ENCODE measurements at places on chromosomes 6 and 20.
A peak's percentile ranks its signal among the peaks of the same experiment; 100 is the strongest.

- no peak for DNase-seq
Observed at GRCh38 chr20:51480507-51481270, 61.8 kb downstream of the NFATC2 start.

- DNase-seq = no peak
Observed at GRCh38 chr20:43309266-43309665, 119.6 kb upstream of the PTPRT start.

GRCh38 chr6:127069659-127070279 is 48.7 kb upstream of the RSPO3 start:
- no peak for DNase-seq

GRCh38 chr6:29295623-29296022 is 5.9 kb upstream of the OR14J1 start:
- DNase-seq = no peak

GRCh38 chr6:81565071-81565470 is 187.4 kb downstream of the TENT5A start:
- DNase-seq = no peak

DNA sequence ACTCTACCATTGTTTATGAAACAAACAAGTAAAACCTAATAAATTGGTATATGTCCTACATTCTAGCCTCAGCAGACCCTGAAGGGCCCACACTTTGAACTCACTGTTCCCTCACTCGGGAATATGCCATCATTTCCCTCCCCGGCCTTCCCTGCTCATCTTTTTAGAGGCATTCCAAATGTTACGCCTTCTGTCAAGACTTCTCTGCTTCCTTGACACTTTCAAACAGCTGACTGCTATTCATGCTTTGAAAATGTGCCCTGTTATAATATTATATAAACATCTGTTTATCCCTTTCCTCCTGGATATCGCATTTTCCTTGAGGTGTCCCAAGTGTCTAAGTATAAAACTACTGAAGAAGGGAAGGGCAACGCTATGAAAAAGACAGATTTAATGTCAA is 249.5 kb upstream of the THEMIS start:
- no peak for DNase-seq

GRCh38 chr20:25055711-25056495 is 2.0 kb downstream of the ACSS1 start:
- no peak for DNase-seq

DNA sequence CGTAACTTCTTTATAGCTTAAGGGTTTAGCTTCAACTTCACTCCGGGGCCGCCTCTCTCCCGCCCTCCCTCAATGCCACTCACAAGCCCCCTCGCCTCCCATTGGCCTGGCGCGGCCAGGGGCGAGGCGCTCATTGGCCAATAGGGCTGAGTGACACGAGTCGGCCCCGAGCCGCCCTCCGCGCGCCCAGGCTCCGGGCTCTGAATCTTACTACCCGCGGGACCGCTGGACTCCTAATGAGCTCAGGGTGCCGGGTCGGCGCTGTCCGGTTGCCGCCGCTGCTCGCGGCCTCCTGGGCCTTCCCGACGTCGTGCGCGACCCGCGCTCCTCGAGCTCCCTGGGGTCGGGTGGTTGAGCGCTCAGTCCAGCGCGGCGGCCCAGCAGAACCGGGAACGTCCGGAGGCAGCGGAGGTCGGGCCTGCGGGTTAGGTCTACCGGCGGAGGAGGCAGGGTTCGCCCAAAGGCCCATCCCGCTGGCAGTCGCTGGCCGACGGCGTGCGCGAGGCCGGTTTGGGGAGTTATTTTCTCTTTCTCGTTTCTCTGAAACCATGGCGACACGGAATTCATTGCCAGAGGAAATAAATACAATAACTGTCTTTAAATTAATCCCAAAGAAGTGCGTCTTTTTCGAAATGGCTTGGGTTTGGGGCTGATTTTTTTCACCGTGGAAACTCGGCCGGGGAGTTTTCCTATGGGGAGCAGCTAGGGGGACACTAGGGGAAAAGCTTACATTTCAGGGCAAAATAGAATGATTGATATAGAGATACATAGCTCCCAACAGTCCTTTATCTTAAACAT is at the start of gene SIM1:
SIM1 (minus strand) TSS at position 19 of the 798 bp plus-strand sequence. CDS start 1,453 bp downstream, outside the sequence.
- DNase-seq = peak; percentile 41

DNA sequence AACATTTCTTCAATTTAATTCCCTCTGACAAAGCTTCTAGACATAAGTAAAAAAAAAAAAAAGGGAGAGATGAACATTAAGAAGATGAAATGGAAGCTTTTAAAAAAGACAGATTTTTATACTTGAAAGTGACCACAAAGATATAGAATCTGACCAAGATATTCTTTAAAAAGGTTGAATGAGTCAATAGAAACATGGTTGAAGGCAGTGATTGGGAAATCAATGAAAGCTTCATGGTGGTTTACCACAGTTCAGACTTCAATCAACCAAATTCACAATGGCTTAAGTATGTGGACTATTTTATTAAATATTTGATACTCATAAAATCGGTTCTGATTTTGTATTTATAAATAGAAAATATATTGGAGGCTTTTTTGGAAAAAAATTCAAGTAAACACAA is 248.4 kb upstream of the HSF2 start:
- DNase-seq = no peak

DNA sequence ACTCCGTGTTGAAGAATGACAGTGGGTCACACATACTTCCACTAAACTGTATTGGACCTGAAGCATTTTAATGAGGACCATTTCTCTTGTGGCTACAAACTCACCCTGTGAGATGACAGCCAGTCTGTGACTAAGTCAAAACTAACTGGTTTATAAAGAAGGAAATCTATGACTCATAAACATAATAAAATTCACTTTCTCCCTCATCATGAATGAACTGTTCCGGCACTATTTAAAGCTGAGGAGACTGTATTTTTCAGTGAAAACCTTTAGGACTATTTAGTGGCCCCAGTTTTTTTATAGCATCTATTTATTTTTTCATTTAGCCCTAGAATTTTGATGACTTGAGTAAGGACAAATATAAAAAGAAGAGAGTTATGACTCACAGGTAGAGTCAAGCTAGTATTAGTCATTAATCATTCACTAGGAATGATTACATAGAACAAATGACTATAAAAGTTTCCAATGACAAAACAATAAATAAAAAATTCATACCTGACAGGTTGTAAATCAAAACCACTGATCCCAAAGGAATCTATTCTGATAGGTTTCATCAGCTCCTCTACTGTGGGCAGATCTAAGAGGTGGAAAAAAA is 34.2 kb downstream of the CEP162 start:
- DNase-seq = no peak

GRCh38 chr6:84560436-84561390 is 203.7 kb downstream of the TBX18 start:
- DNase-seq = no peak

DNA sequence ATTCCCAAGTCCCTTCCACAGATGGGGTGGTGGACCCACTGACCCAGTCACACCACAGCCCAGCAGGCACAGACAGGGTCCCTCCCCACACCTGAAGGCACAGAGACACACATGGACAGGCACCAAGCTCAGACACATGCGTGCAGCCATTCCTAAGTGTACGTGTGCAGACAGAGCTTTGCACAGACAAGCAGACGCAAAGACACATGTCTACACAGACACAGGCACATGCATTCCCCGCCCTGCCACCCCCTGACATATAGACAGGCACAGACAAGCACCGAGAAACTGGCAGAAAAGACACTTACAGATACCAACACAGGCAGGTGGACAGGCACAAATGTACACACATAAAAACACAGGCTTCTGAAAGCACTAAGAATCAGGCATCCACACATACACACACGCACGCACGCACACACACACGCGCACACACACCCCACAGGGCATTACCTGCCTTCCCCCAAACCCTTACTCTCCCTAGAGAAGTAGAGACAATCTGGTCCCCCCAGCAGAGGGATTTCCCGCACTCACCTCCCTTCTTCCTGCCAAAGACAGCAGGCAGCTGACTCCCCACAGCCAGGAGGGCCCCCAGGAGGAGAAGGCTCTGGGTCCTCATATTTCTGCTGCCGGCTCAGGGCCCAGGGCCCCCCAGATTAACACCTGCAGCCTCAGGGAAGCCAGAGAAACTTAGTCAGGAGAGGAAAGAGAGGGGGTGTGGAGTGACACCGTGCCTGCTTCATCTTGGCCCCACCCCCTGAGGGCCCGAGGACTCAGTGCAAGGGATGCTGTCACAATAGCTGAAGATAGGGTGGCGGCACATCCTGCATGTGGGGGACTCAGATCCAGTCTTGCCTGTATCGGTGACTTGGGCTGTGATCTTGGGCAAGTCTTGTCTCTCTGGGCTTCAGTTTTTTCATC is at the start of gene WFDC5:
WFDC5 (minus strand) TSS at position 710 of the 921 bp plus-strand sequence; CDS start at position 619, 91 bp downstream.
- no peak for DNase-seq

- DNase-seq = no peak
Observed at GRCh38 chr20:61891916-61892649, 173.6 kb downstream of the TAF4 start.

- DNase-seq = no peak
Observed at GRCh38 chr20:41526327-41526726, 91.8 kb downstream of the CHD6 start.

DNA sequence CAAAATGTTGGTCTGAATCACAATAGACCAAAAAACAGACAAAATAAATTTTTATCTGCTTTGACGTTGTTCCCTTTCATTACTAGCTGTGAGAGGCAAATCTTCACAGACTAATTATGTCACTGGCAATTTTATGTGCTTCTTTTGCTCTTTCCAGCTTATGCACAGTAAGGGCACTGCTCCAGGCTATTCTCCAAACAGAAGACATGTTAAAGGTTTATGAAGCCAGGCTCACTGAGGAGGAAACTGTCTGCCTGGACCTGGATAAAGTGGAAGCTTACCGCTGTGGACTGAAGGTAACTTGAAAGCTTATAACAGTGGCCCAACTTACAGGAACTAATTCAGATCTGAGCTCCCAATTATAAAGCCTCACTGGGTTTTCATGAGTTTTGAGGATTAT is 15.5 kb upstream of the SNRNP48 start:
- DNase-seq = no peak

DNA sequence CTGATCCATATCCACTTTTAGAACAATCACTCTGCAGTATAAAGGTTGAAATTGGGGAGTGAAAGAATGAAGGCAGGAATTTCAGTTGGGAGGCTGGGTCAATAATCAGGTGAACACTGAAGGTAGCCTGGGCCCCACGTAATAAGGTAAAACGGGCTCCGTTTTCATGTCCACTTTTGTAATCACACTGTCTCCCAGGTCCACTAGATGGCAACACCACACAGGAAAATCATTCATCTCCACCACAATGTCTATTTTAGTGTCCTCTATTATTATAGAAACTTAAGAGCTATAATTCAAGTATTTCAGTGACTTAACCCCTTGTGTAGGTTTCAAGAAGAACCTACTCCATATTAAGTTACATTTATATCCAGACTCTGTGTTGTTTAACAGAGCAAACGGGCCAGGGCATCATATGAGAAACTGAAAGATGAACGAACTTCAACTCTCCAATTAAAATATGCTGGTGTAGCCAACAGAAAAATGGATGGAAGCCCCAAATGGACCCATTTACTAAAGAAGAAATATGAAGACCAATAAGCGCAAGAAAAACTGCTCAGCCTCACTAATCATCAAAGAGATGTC is 45.9 kb upstream of the MC3R start:
- DNase-seq = no peak

GRCh38 chr6:75830959-75831885 is 82.2 kb downstream of the MYO6 start:
- no peak for DNase-seq

- no peak for DNase-seq
Observed at GRCh38 chr20:61874421-61875068, 191.1 kb downstream of the TAF4 start.

- DNase-seq = no peak
Observed at GRCh38 chr6:148109732-148110131, 232.9 kb upstream of the SASH1 start.

DNA sequence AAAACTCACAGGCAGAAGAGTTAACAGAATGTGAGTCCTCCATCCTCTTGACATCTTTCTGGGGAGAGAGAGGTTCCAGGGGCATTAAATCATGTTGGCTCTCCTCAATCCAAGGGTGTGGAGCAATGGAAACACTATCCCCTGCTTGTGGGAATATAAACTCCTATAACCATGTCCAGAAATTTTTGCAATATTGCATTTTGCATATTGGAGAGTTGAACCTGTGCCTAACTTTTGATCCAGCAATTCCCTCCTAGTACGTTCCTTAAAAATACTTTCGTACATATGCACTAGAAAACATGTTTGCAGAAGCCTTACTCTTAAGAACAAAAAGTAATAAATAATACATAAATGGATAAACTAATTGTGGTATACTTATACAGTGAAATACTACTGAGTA is 56.3 kb upstream of the FAM184A start:
- DNase-seq = no peak

- DNase-seq = no peak
Observed at GRCh38 chr6:150800674-150801314, 64.7 kb upstream of the MTHFD1L start.

GRCh38 chr20:38937000-38937399 is 10.8 kb downstream of the FAM83D start:
- DNase-seq = no peak

- DNase-seq = no peak
Observed at GRCh38 chr20:37205794-37206193, 26.4 kb upstream of the MROH8 start.

DNA sequence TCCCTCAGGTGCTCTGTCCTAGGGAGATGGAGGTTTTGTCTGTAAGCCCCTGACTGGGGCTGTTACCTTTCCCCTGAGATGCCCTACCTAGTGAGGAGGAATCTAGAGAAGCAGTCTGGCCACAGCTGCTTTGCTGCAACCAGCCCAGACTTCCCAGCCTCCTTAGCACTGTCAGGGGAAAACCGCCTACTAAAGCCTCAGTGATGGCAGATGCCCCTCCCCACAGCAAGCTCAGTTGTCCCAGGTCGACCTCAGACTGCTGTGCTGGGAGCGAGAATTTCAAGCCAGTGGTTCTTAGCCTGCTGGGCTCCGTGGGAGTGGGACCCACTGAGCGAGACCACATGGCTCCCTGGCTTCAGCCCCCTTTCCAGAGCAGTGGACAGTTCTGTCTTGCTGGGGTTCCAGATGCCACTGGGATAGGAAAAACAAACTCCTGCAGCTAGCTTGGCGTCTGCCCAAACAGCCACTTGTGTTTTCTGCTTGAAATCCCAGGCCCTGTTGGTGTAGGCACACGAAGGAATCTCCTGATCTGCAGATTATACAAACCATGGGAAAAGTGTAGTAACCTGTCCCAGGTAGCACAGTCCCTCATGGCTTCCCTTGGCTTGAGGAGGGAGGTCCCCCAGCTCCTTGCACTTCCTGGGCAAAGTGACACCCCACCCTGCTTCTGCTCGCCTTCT is 146.4 kb upstream of the PROKR2 start:
- peak; percentile 48 for DNase-seq

GRCh38 chr6:37695273-37695672 is 2.4 kb downstream of the MDGA1 start:
- DNase-seq = no peak

- DNase-seq = no peak
Observed at GRCh38 chr20:3680701-3681351, 984 bp downstream of the ADAM33 start.

Data from NCI-H1694 (cell line).